ENCODE measurements at places on chromosomes 1 and 21.

DNA sequence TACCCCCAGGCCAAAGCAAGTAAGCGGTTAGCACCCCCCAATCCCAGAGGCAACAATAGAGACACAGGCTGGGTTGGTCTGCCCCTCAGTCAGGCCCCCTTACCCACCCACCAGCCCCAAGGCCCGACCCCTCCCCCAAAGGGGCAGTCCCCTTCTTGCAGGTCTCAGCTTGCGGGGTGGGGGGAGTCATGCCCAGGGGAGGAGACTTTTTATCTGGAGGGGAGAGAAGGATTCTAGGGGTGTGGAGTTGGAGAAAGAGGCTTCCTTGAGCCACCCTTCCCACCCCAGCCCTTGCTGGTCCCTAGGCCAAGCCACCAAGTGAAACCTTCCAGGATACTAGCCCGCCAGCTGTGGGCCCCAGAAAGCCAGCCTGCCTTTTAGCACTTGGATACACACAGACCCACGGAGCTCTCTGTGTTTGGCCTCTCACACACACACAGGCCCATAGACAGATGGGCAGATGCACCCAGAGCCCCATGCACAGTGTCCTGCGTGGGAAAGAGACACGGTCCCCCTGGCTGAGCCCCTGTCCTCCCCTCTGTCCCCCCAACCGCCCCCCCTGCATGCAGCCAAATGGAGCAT, 7.1 kb downstream of the TMEM54 start:
- no peak for DNase-seq

DNA sequence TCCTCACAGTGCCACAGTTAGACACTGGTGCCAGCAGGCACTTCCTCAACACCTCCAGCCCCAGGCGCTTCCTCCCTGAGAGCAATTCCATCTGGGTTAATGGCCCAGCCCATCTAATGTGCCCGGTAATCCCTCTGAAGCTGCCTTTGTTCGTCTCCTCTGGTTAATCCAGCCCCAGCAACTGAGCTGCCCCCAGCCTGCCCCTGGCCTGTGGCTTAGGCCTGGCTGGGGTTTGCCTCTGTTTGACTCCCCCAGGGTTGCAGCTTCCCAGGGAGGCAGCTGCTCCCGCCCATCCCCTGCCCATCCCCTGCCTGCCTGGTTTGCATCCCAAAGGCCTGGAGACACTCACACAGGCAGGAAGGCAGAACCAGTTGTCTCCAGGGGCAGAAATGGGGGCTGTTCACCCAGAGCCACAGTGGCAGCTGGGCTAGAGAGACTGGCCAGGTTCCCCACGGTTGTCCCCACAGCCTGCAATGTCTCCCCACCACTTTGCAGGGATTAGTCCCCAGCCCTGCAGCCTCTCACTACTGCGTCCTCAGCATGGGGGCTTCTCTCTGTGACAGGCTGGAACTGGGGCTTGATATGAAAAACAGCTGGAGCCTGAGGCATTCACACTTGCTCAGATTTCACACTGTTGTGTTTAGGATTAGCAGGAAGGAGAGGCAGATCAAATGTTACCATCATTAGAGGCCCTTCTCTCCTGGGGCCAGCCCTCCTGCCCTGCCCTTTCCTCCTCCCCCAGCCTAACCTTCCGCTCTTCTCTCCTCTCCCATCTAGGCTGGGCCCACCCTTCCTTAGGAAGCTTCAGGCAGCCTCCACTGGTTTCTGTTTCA, 120.2 kb downstream of the TLR5 start:
- no peak for DNase-seq

- DNase-seq = no peak
Observed at GRCh38 chr1:7519181-7519860, 251.8 kb upstream of the VAMP3 start.

- DNase-seq = no peak
Observed at GRCh38 chr1:22821027-22821426, 110.4 kb downstream of the EPHB2 start.

DNA sequence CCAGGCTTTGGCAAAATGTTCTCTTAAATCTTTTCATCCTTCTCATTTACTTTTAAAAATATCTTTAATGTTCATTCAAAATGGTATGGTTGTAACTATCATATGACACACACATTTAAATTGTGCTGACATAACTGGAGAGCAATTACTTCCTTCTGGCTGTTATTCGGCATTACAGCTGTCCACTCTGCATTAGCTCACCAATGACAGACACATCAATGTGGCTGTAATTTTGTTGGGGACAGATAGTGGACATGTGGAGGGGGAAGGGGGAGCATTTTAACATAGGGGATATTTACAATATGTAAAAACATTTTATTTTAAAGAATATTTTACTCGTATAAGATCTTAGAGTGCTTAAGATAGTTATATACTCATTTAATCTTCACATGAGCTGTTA, 319.8 kb downstream of the HMCN1 start:
- no peak for DNase-seq

DNA sequence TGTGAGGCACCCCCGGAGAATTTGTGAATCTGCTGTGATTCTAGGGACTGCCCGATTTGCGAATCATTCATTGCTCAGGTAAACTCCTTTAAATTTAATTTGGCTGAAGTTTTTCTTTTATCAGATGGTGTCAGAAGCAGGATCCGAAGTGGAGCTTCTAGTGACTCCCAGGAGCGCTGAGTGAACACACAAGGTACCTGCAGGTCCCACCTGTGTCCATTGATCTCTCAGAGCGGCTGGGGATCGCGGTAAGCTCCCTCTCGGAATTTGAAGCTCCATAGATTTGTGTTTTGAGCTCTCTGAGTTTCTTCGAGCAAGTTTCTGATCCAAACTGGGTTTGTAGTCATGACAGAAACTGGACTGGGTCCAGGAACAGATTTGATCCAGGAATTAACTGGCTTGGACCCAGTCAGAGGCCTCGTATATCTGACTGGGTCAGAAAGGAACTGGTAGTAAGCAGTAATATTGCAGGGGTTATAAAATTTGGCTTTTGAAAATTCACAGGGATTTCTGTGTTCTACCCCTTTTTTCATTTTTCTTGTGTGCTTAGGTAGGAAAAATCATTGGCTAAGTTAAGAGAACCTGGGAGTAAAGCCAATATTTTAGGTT, 56.2 kb upstream of the EDEM3 start:
- no peak for DNase-seq

DNA sequence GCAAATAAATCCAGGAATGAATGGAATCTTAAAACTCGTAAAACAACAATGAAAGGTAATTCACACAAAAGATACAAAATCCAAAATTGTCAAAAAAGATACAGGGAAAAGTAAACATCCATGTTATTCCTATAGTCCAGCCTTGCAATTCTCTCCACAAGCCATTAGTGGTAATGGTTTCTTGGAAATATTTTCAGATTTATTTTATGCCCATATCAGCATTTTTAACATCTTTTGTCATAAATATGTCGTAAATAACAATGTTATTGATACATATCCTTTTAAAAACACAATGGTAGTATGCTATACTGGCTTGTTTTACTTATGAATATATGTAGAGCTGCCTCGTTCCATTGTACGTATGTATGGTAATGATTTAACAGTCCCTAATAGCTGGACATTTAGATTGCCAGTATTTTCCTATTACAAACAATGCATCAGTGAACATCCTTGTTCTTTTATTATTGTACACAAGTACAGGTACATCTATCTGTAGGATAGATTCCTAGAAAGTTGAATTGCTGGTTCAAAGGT, 30.6 kb downstream of the DNTTIP2 start:
- DNase-seq = no peak

GRCh38 chr1:110771245-110772022, 96.7 kb upstream of the KCNA3 start:
- DNase-seq = no peak

DNA sequence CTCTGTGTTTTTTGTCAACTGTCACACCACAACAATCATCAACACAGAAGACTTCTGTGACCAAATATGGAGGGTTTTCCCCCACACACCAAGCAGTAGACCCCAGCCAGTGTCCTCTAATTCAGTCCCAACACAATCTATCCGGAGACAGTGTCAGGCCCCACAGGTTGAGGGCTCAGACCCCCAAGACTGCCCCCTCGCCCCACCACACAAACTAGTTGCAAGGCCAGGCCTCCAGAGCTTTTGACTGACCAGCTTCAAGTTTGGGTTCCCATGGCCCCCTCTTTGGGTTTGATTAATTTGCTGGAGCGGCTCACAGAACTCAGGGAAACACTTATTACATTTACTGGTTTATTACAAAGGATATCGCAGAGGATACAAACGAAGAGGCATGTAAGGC, 37.2 kb downstream of the NEK2 start:
- no peak for DNase-seq

- DNase-seq = no peak
Observed at GRCh38 chr1:244318512-244318911, 133.2 kb downstream of the ADSS2 start.

DNA sequence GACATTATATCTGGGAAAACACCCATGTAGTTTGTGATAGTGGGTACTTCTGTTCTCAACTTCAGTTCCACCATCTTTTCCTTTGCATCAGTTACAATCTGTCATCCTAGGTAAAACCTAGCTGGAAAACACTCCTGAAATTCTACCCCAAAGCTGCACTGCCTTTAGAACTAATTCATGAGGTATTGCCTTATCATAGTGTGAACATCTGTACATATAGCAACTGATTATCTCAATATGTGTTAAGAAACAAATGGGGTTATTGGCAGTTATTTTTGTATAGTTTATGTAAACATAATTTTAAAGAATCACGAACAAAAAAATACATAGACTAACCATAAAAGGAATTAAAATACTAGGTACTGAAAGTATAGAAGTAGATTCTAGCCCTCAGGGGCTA, 6.4 kb upstream of the NEK7 start:
- no peak for DNase-seq

- no peak for DNase-seq
Observed at GRCh38 chr1:35191429-35192055, 1.4 kb downstream of the SFPQ start.

DNA sequence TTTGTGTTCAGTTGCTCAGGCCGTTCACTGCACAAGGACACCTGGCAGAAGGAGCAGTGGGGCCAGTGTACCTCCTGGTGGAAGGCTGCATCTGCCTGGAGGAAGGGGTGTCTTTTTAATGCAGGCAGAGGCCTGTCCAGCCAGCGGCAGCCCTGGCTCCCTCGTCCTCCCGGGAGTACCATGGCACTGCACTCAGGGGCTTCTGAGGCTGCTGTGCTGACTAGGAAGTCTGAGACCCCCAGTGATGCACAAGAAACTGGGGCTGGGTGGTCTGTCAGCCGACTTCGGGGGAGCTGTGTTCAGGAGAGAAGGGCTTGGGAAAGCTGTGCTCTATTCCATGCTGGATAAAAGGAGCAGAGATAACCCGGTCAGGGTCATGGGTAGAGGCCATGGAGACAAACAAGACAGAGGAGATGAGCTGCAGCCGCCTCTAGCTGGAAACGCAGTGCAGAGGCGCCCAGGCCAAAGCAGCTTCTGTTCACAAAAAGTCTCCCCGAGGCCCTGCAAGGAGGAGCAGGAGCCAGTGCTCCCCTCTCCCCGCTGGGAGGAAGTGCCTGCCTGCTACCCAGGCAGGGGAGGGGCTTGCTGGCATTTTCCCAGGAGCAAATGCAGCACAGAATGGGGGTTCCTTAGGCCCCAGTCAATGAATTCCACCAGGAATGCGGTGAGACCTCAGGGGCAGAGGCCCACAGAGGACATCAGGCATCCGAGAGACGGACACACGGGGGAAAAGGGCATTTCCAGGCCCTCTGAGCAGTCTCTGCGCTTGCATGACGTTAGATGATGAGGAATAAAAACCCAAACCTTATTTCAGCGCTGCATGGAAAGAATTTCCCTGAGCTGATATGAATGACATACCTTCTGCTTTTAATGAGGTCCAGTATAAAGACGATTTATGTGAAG, 17.2 kb upstream of the C2CD2 start:
- no peak for DNase-seq

DNA sequence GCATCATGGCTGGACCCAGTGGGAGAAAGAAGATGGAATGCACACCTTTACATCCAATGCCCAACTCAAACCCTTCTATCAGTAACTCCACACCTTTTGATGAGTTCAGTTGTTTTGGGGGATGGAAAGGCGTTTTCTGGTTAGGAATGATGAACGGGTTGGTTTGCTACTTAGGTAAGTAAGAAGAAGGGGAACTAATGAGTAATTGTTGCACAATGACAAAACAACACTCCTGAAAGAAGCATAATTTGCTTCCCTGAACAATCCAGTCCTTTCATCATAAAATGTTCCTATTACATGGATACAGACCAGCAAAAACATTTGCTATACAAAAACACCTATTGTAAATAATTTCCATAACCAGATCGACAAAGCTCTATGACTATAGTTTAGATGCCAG, 35.9 kb upstream of the NFIA start:
- DNase-seq = no peak

GRCh38 chr21:44732956-44733355, 21.6 kb upstream of the TSPEAR start:
- no peak for DNase-seq

- DNase-seq = no peak
Observed at GRCh38 chr1:75797606-75798216, 1.0 kb downstream of the MSH4 start.

GRCh38 chr1:81547912-81548303, 252.8 kb upstream of the ADGRL2 start:
- no peak for DNase-seq

DNA sequence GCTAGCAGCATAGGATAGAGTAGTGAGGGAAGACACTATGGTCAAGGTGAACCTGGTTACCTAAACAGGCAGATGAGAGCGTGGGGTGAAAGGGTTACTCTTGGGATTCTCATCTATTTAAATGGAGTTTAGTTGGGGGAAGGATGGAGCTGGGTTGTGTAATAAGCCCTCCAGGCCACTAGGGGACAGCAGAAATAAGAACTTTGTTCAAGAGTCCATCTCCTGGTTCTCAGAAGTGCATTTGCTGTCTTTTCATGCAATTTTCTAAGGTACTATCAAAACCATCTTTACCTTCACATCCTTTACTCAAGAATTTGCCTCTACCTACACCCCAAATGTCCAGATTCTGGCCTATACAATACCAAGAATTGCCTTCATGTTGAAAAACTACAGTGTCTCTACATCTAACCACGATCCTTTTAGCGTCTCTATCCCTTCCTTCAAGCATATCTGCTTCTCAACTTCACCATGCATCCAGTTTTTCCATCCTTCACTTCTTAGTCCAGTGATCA, 28.0 kb downstream of the SLAMF1 start:
- DNase-seq = no peak

- no peak for DNase-seq
Observed at GRCh38 chr1:101080859-101081258, 55.3 kb upstream of the DPH5 start.

Measured in stimulated activated effector memory CD8-positive, alpha-beta T cell treated with anti-CD3 and anti-CD28 coated beads, Interleukin-12 subunit alpha, Interleukin-12 subunit beta, amount 100 ng/mL, for 72 hours (primary cell).